ENCODE measurements at places on chromosomes 11 and 22. TPM values are rescaled to one million over a fixed set of nuclear protein-coding genes. Genes with fewer than 3 reads are reported as not detected.
A peak's percentile ranks its signal among the peaks of the same experiment; 100 is the strongest.

GRCh38 chr11:129224538-129224937 lies 32.4 kb upstream of the ARHGAP32 start:
- no peak for DNase-seq

The SDHAF2 gene
- 38.9 TPM for total RNA-seq

- no peak for DNase-seq
These were observed 8.3 kb downstream of the CTSF start for GRCh38 chr11:66559866-66560676.

GRCh38 chr11:133547808-133548494 lies 15.7 kb upstream of the OPCML start:
- no peak for DNase-seq

- DNase-seq = no peak
These were observed 156.5 kb upstream of the SOX6 start for GRCh38 chr11:16512899-16513241.

DNA sequence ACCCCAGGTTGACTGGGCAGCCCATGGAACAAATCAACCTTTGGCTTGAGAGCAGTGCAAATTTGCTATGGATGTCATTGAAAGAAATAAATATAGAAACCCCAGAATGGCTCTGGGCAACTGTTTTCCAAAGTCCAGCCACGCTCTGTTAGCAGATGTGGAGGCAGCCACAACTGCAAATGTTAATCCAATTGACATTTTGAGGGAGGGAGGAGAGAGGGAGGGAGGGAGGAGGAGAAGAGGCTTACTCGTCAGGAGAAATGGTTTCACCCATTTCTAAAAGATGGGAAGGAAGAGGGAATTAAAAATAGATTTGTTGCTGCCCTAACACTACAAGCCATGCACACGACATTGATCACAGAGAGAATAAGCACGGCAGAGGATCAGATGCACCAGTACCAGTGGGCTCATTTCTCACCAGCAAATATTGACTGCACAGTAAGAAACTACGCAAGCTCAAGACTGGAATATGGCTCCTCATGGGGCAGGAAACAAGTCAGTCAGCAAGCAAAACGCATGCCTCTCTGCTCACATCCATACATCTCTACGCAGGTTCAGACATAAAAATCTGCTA lies 229.1 kb downstream of the LARGE1 start:
- no peak for DNase-seq

DNA sequence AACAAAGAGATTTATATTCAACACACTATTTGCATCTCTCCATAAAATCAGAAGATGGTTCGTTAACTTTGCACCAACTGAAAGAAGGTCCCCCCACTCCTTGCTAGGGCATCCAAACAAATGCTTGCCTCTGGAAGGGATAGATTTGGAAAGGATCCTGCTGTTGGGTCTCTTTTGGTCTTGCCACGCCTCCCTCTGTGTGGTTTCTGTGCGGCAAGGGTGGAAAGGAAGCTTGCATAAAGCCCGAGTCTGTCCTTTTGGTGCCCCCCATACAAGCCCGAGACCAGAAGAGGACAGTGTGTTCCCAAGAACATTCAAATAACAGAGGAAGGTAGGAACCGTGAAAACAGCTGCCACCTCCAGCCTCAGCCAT lies 15.1 kb downstream of the SCGB1A1 start:
- no peak for DNase-seq

GRCh38 chr11:15194671-15195415 lies 80.1 kb downstream of the INSC start:
- DNase-seq = no peak

- DNase-seq = peak; percentile 50
These were observed 9.8 kb downstream of the ARRB1 start for GRCh38 chr11:75341612-75342011.

All from mucosa of descending colon (tissue), 3 donors.